Suppressor macrophage treated with lipopolysaccharide for 4 hours (primary cell): ENCODE measurements at places on chromosomes 7 and 10.
A peak's percentile ranks its signal among the peaks of the same experiment; 100 is the strongest.

- no peak for DNase-seq
These were observed 46.8 kb downstream of the HIP1 start for GRCh38 chr7:75691793-75692543.

- DNase-seq, result no peak
These were observed 58.1 kb upstream of the MSMB start for GRCh38 chr10:46104071-46104585.

GRCh38 chr7:134948246-134948645 lies 38.1 kb upstream of the AGBL3 start:
- no peak for DNase-seq

- DNase-seq, result peak; percentile 53
These were observed 27.7 kb downstream of the PPP2R2D start for GRCh38 chr10:131928248-131929095.

- no peak for DNase-seq
These were observed 256.2 kb downstream of the ELFN1 start for GRCh38 chr7:1925973-1926907.

DNA sequence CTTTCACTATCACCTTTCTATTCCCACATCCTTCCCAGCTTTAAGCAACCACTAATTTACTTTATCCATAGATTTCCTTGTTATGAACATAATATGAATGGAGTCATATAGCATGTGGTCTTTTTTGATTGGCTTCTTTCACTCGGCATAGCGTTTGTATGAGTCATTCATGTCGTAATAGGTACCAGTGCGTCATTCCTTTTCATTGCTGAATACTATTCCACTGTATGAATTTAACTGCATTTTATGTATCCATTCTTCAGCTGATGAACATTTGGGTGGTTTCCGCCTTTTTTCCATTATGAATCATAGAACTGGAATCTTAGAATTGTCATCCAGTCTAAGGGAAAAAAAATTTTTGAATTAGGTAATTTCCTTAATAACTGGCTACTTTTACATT lies 411.3 kb upstream of the AUTS2 start:
- no peak for DNase-seq
